ENCODE measurements at places on chromosomes 7 and 10.

- DNase-seq: no peak
Measured at GRCh38 chr10:15315286-15315685, 55.8 kb downstream of the FAM171A1 start.

GRCh38 chr10:83165265-83165664 lies 974.0 kb upstream of the GHITM start:
- no peak for DNase-seq

GRCh38 chr7:30379131-30379530 lies 94.7 kb downstream of the ZNRF2 start:
- DNase-seq: no peak

DNA sequence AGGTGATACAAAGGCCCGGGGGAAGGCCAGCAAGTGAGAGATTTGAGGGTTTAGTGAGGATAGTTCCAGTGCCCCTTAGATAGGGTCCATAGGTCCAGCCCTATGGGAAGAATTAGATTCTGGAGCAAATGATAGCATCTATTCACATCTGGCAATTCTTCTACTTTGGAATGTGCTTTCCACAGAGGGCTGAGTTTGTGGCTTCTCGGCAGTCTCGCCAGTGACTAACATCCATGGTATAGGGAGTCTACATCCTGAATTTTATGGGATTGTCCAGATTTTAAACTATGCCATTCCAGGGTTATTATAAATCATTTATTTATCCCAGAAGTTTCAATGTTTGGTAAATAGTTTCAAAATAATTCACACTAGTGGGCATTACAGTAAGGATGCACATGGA lies 207.3 kb upstream of the ADO start:
- no peak for DNase-seq

GRCh38 chr10:22986771-22987542 lies 59.1 kb downstream of the ARMC3 start:
- DNase-seq: no peak
